ENCODE measurements at places on chromosomes 6 and 20.
A peak's percentile ranks its signal among the peaks of the same experiment; 100 is the strongest.

- DNase-seq: no peak
Measured at GRCh38 chr20:6066582-6066981, 12.7 kb upstream of the LRRN4 start.

DNA sequence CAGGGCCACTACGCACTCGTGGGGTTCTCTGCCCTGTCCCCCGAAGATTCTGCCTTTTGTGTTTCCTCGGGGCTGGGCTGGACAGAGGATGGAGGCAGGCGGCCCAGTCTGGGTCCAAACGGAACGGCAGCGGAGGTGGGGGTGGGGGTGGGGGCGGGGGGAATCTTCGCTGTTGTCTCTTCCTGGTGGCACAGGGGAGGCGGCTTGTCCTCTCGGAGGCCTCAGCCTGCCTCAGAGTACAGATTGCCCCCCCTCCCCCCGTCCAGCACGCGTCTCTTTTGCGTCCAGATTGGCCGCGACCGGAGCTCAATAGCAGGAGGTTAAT is 1.4 kb upstream of the INSM1 start:
- DNase-seq: no peak

DNA sequence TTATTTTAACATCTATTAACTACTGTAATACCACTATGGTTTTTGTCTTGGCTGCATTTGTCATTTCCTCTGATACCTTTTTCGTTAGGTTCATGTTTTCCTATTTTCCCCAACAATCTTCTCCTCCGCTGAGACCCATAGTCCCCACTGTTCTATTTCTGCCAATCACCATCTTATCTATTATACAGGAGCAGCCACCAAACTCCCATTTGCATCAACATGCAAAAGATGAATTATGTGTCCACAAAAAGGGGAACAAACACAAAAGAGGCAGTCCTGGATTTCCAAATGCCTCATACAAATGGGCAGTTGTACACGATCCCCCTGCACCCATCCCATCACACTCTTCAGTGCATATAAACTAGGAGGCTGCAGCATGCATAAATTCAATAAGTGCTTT is 121.7 kb upstream of the MYLIP start:
- DNase-seq: no peak

- DNase-seq: no peak
Measured at GRCh38 chr6:26184367-26184891, 97.2 kb downstream of the HFE start.

GRCh38 chr6:22774129-22774528 is 204.8 kb downstream of the HDGFL1 start:
- no peak for DNase-seq

DNA sequence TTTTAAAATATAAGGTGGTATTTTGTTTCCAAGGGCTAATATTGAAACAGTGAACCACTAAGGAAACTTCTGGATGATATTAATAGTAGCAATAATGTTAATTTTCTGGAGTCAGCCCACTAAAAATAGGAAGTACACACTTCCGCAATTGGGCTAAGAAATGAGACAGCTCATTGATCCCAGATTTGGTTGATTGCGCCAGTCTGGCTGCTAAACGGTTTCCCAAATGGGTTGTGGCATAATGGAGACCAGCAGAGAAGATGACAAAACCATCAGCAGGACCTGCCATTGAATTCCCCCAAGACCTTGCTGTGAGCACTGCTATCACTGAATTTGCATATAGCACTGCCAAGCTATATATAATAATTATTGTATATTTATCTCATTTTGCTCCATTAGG is 71.2 kb upstream of the SGK1 start:
- no peak for DNase-seq

DNA sequence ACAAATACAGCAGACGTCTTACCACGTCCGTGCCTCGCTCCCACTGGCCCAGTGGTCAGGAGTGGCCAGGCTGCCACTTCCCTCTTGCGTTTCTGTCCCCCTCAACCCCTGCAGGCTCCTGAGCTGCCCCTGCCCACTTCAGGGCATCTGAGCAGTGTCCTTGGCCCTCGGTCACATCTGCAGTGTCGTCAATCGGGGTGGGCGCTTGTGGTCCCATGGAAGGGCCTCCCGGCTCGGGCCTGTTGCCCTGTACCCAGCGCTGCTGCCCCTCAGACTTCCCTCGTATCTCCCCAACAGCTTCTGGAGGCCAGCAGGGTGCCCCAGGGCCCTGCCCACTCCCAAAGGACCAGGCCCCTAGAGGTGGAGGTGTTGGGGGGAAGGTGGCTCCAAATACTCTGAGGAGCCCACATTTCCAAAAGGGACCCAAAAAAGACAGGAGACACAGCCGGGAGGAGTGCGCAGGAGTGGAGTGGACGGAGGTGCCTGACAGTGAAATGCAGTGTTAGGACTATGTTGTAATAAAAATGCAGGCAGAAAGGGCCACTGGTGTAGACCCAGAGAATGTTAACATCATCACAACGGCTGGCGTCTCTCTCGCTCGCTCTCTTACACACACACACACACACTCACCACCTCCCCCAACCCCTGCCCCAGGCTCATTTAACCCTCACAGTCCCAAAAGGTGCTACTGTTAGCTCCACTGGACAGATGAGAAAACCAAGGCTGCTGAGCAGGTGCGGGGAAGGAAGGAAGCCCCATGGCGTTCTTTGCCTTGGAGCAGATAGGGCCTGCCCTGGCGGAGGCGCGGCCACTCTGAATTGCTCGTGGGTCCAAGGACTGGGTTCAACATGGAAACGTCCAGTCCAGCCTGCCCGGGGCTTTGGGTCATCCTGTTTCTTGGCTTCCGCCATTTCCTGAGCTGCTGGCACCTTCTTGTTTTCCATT is 343.9 kb downstream of the ZFAND3 start:
- no peak for DNase-seq

DNA sequence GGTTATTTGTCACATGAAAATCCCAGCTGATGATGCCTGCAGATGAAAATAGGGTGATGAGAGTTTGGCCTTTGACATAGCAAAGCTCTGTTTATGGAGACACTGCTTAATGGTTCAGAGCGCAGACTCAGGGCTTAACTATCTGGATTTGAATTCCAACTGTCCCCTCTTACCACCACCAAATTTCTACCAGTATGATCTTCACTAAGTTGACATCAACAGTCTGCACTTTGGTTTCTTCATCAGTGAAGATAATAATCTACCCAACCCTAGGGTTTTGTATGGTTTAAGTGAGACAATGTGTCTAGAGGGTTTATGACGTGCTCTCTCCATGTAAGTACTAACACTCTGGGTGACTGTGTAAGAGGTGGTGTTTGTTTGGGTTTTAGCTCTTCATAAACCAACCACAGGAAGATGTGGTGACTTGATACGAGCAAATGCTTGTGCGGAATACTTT is 151.4 kb upstream of the TNFAIP3 start:
- DNase-seq: no peak

- DNase-seq: no peak
Measured at GRCh38 chr20:13717631-13718044, 67.1 kb downstream of the ESF1 start.

GRCh38 chr20:61073376-61073775 is 178.7 kb upstream of the CDH4 start:
- DNase-seq: no peak

- DNase-seq: peak; percentile 62
Measured at GRCh38 chr6:108113557-108114519, 39.3 kb upstream of the OSTM1 start.

DNA sequence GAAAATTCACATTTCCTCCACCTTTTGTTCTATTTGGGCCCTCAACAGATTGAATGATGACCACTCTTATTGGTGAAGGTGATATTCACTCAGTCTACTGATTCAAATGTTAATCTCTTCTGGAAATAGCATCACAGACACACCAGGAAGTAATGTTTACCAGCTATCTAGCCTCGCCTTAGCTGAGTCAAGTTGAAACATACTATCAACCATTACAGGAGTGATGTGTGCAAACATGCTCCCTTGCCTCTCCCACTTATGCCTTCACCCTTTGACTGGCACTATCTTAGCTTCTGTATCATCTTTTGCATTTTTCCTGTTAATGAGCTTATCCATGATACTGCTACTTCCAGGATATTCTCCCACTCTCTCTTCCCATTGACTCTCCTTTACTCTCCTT is 191.9 kb downstream of the CENPW start:
- no peak for DNase-seq

DNA sequence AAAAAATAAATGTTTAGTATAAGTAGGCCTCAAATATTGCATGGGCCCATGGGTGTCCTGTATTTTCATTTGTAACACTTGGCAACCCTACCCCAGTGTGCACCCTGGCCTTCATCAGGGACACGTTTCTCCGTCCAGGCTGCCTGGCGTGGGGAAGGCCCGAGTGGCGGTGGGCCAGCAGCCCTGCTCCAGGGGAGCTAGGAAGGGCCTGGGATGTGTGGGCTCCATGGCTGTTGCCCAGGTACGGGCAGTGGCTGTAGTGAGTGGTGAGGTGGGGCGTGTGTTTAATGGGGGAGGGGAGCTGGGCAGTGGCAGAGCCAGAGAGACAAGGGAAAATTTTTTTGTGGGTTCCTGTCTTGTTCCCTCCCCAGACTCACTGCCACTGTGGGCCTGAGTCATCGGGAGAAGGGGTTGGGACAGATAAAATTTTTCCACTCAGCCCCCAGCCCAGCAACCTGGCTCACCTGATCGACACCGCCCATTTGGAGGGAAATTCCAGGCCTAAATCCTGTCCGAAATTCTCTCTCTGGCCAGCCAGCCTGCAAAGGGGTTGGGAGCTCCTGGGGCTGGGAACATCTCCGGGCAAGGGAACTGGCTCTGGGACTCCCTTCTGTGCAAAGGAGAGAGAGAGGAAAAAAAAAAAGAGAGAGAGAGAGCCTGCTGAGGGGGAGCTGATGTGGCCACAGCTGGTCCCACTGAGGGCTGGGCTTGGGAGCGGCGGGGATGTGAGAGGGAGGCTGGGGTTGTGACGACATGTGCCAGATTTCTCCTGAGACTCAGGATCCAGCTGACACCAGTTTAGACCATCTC is 32.5 kb upstream of the VEGFA start:
- no peak for DNase-seq

DNA sequence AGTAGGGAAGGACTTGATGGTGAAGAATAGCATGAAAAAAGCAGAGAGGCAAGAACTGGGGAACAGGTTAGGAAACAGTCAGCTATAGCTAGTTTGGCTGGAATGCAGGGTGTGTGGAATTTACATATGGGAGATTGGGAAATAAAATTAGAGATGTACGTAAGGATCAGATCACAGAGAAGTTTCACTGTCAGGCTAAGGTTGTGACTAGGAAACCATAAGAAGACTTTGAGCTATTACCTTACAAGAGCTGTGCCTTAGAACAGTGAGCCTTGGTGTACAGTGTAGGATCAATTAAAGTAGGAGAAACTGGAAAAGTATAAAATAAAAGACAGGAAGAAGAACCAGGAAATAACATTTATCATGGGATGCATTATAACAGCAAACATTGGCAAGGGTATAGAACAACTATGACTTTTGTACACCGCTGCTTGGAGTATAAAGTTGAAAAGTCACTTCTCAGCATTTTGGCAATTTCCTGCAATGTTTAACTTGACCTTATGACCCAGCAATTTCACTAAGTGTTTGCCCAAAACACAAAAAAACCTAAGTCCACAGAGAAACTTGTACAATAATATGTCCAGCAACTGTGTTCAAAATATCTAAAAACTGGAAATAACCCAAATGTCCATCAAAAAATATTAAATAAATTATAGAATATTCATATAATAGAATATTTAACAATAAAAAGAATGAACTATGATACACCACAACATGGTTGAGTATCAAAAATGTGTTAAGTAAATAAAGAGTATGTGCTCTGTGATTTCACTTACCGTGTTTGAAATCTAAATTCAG is 31.2 kb upstream of the SPTLC3 start:
- no peak for DNase-seq

- no peak for DNase-seq
Measured at GRCh38 chr20:50274570-50275430, 84.2 kb downstream of the CEBPB start.

- DNase-seq: no peak
Measured at GRCh38 chr20:848193-848592, 14.7 kb downstream of the FAM110A start.

DNA sequence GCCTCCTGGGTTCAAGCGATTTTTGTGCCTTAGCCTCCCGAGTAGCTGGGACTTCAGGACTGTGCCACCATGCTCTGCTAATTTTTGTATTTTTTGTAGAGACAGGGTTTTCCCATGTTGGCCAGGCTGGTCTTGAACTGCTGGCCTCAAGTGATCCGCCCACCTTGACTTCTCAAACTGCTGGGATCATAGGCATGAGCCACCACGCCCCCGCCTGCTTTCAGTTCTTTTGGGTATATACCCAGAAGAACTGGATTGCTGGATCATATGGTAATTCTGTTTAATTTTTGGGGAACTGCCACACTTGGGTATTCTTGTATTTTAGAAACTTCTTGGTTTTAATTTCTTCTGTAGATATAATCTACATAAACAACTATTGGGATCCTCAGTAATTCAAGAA is 17.0 kb downstream of the CDS2 start:
- DNase-seq: no peak

DNA sequence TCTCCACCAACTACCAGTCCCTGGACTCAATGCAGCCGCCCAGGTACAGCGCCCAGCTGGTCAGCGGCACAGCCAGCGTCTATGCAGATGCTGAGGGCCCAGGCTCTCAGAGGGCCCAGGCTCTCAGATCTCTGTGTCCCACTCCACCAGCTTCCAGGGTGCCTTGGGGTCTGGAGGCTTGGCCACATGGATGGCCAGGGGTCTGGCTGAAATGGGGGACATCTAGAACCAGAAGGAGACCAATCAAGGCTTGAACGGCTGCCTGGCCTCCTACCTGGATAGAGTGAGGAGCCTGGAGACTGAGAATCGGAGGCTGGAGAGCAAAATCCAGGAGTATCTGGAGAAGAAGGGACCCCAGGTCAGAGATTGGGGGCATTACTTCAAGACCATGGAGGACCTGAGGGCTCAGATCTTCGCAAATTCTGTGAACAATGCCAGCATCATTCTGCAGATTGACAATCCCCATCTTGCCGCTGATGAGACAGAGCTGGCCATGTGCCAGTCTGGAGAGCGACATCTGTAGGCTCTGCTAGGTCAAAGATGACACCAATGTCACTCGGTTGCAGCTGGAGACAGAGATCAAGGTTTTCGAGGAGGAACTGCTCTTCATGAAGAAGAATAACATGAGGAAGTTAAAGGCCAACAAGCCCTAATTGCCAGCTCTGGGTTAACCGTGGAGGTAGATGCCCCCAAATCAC is 44.1 kb upstream of the GRM4 start:
- DNase-seq: no peak

DNA sequence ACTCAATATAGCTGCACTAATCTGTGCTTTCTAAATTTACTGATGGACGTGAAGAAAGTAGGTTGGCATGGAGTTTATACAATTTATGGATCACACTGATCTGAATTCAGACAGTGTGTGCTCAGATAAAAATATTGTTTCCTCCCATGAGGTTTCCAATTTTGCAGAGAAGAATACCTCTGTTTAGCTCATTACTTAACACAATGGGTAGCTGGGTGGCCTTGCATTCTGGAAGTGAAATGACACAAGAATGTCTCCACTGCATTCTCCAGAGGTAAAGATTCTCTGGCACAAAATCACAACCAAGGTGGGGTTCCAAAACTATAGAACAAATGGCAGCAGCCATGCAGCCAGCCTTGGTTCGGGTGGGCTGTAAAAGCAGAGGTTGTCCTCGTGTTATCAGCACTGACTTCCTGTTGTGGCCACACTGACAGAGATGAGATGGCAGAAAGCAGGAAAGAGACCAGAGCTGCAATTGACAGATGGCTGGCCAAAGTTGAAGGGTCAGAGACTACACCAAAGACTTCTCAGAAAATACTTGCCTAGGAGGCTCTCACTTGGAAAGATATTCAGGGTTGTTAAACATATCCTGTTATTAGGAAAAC is 50.2 kb downstream of the HDAC2 start:
- DNase-seq: no peak

Data from neuronal stem cell (in vitro differentiated cells).